Tracheal epithelial cell (primary cell): ENCODE measurements at places on chromosomes 5 and 9. TPM values are rescaled to one million over a fixed set of nuclear protein-coding genes. Genes with fewer than 3 reads are reported as not detected.

Gene PTPRD
- total RNA-seq = 2.6 and 3.1 TPM in 2 replicates

Gene AJM1
- total RNA-seq = 1.1 and 1.7 TPM in 2 replicates

Gene PIP5KL1
- total RNA-seq = 3.8 and 6.0 TPM in 2 replicates

Gene PCDH1
- 71.6 and 75.2 TPM in 2 replicates for total RNA-seq

Gene BAAT
- 0.24 TPM in 1 of 2 replicates, not detected in the other for total RNA-seq

Gene PCDHGA5
- total RNA-seq = 0.24 TPM in 1 of 2 replicates, not detected in the other

Gene INSL6
- total RNA-seq = not detected in 2 replicates

Gene NNT
- 34.9 and 41.6 TPM in 2 replicates for total RNA-seq

Gene HEMGN
- not detected in 2 replicates for total RNA-seq

Gene NUTM2G
- total RNA-seq = not detected in 2 replicates

Gene CACNA1B
- total RNA-seq = under 0.01 TPM in 1 of 2 replicates, not detected in the other

Gene MAMDC2
- 2.3 and 9.6 TPM in 2 replicates for total RNA-seq

Gene IZUMO3
- total RNA-seq = not detected in 2 replicates

Gene AFAP1L1
- 12.1 and 26.0 TPM in 2 replicates for total RNA-seq

Gene OR1J1
- total RNA-seq = not detected in 2 replicates
